NCI-H187 (cell line): ENCODE measurements at places on chromosomes 5 and 9.

DNA sequence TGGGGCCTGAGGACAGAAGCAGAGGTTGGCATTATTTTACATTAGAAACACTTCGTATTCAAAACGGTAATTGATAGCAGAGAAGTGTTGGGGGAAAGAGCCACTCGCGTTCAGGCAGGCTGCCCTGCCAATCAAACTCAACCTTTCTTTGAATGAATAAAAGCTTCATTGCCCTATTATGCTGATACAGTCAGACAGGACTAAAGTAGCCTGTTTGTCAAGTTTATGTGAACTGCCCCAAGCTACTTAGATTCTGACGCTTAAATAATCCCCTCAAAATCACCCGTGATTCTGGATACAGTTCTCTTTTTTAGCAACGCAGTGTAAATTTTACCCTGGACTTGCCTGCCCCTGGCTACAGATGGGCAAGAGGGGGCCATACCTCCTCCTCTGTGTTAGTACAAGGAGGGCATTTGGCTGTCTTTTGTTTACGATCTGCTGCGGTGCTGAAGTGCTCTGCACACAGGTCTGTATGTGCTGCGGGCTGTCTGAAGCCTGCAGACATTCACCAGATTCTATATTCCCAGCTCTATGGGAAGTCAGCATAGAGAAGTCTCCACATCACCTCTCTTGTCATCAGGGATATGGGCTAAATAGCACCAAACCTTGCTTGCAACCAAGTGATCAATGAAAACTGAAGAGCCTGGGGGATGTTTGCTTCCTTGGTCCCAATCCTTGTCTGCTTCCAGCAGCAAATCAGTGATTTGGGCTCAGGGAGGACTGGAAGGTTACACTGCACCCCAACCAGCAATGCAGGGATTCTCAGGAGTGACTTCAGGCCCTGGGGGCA, 218.4 kb downstream of the EBF1 start:
- peak; percentile 38 for DNase-seq

DNA sequence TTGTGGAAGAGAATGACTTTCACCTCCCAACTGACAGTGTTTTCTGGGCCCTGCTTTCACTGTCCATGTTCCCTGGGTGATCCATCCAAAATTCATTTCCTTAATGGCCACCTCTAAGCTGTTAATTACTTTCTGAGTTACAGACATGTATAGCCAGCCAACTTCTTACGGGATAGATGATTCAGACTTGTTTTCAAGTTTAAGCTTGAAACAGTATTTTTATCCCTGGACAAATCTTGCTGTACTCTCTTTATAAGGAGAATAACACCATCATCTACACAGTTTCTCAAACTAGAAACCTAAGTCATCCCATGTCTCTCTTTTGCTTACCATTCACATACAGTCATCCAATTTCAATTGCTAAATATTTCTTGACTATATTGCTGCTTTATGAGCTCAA, 6.9 kb downstream of the FAM174A start:
- DNase-seq: no peak

DNA sequence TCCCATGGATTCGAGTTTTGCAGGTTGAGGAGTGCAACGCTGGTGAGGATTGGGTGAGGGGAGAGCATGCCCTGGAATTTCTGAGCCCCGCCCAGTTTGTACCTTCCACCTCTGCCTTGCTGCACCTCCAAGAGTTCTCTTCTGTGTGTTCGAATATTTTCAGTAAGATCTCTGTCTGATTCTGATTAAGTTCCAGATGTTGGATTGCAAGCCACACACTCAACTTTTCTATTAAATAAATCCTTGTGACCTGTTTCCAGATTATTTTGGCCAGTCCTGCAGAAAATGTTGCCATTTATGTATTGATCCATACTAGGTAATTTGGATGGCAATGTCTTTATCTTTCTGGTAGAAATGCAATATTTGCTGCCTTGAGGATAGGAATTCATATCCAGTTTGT, 54.1 kb downstream of the IL31RA start:
- DNase-seq: no peak

DNA sequence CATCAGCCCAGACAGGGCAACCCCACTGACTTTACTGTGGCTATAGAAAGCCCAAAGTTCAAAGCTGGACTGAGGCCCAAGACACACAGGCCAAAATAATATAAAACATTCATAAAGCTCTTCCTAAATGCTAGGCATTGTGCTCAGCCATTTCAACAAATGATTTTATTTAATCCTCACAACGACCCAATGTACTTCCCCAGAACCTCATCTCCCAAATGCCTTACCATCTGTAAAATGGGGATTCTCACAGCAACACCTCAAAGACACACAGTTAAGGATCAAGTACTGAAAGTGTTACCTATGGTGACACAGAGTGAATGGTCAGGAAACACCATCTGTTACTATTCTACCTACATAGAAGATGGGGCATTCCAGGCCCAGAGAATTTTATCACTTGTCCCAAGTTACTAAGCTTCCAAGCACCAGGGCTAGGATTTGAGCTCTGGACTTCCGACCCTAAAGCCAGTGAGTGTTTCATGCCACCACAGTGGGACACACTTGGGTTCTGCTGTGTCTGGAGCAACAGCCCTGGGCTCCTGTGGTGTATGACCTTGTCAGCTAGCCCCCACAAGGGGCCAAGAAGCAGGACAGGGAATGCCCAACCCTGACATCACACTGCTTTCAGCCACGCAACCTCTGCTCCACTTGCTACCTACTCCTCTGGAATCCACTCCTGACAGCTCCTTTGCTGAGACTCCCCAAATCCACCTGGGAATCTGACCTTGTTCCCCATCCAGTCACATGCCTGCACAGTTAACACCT, 15.1 kb downstream of the SHB start:
- DNase-seq: no peak

- DNase-seq: no peak
Measured at GRCh38 chr9:133788819-133789717, 50.9 kb upstream of the SARDH start.

DNA sequence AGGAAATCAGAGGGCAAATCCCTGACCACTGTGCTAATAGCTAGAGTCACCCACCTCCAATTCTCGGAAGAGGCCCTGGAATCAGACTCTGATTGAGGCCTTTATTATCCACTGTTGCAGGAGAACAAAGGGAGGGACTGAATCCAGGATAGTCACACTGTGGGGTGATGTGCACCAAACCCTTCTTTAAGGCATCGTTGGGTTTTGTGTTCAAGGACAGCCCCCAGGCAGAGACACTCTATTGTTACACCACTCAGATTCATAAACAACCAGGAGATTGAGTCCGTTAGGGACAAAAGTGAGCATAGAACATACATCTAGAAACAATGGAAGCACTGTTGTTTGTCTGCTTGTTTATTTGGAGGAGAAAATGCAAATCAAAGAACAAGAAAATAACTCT, 124.6 kb upstream of the TBCA start:
- DNase-seq: no peak

- DNase-seq: no peak
Measured at GRCh38 chr5:111960476-111961215, 203.7 kb upstream of the NREP start.

- no peak for DNase-seq
Measured at GRCh38 chr9:79667817-79668436, 96.2 kb downstream of the TLE4 start.

DNA sequence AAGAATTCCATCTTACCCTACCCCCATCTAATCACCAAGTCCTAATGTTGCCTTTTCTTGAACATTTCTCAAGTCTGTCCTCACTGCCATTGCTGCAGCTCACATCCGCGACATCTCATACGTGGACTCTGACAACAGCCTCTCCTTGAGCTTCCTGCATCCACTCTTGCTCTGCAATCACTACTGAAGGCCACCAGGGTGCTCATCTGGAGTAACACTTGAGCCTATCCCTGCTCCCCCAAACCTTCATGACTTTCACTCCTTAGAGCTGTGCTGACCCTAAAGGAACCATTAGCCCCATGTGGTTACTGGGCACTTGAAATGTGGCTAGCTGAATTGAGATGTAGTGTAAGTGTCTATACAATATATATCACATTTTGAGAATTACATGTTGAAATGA, 46.4 kb upstream of the CTXN3 start:
- DNase-seq: no peak

GRCh38 chr5:32168460-32169033, 5.6 kb downstream of the GOLPH3 start:
- no peak for DNase-seq

GRCh38 chr5:181191526-181192336, 13.3 kb downstream of the TRIM7 start:
- DNase-seq: no peak

DNA sequence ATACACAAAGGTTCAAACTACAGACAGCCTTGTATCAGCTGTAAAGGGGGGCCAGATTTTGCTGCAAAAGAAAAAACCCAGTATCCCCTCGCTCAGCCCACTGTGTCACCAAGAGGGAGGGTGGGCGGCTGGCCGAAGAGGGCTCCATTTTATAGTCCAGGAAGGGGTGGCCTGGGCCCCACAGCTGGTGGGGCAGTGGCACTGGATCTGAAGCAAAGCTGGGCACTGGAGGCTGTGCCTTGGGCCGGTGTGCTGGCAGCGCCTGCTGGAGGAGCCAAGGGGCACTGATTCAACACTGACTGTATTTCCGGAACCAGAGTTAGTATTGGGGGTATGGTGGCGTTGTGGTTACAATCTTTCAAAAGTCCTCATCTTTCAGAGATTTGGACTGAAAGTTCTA, 9.1 kb downstream of the BRD3 start:
- DNase-seq: no peak

- no peak for DNase-seq
Measured at GRCh38 chr9:109143881-109144562, 23.0 kb downstream of the FRRS1L start.

- no peak for DNase-seq
Measured at GRCh38 chr5:11619339-11620024, 284.8 kb downstream of the CTNND2 start.

- DNase-seq: no peak
Measured at GRCh38 chr5:95583992-95584391, 29.1 kb downstream of the ARSK start.

- DNase-seq: no peak
Measured at GRCh38 chr5:35598707-35599370, 18.8 kb upstream of the SPEF2 start.

DNA sequence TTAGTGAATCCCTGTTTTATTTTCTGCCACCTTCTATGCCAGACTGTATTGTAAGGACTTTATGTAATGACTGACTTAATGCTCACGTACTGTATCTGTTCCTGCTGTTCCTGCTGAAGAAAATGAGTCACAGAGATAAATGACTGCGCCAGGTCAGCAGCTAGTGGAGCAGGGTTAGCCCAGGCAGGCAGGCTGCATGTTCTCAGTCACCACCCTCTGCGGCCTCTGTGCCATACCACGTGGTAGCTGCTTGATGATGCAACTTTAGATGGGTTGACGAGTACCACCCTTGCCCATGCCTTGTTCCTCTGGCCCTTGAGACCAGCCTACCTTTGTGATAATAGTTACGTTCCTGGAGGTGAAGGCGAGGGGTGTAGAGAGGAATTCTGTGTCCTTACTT, 161.9 kb downstream of the TRIO start:
- no peak for DNase-seq

DNA sequence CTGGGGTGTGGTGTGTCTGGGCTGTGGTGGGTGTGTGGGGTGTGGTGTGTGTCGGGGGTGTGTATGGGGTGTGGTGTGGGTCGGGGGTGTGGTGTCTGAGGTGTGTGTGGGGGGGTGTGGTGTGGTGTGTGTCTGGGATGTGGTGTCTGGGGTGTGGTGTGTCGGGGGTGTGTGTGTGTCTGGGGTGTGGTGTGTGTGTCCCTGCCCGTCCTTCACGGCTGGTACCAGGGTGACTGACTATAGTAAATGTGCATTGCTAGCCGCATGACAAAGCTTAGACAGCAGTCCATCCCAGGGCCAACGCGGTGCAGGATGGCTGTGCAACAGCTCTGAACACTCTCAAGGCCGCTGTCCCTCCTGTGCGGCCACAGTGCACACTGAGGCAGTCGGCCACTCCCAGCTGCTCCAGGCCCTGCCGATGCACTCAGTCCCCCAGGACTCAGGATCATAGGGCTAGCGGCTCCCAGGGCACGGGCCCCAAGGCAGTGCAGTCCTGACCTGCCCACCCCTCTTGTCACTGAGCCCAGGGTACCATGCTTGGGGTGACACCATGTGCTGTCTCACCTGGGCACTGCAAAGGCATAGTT, 54.0 kb downstream of the SECISBP2 start:
- no peak for DNase-seq

DNA sequence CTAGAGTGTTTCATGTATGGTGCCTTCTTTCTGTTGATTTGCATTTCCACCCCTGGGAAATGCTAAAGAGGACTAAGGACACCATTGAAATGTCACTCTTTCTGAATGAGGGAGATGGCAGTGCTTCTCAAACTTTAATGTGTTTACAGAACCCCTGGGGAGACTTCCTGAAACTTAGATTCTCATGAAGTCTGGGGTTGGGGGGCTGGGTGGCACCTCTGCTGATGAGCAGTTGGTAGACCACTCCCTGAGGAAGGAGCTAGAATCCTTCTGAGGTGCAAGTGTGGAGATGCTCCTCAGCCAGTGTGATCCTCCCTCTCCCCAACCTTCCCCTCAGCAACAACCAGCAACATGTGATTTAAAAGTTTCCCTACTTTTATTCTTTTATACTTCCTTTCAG, 546.8 kb downstream of the LRRC70 start:
- no peak for DNase-seq

GRCh38 chr5:55711507-55712022, 559 bp downstream of the SLC38A9 start:
- no peak for DNase-seq

DNA sequence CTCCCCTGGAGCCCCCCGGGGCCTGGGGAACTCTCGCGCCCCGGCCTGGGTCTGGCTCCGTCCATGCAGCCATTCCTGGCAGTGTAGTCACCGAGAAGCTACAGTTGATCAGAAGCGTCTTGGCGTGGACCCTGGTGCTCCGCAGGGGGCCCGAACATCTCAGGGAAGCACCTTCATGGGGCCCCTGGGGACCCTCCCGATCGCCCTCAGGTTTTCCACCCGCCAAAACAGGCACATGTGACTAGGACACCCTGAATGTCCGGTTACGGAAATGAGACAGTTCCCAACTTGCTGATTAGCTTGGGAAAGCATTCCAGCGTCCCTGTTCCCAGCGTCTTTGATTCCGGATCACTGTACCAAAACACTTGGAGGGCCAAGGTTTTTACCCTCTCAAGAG, 472 bp downstream of the FBXO4 start:
- no peak for DNase-seq

GRCh38 chr5:124570285-124571035, 176.0 kb downstream of the ZNF608 start:
- DNase-seq: peak; percentile 41

DNA sequence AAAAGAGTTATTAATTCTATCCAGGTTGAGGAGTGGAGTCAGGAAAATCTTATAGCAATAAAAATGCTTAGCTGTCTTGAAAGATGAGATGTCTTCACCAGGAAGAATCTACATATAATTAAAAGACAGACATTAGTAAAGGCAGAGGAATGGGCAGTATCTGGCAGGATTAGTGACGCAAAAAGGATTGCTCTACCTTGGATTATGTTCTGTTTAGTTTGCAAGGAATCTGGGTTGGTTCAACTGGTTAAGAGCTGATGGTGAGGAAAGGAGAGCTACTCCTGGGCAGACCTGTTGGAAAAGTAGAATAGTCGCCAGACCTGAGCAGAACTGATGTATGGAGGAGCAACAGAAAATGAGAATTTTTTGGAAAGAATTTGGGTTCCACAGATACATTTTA, 318.5 kb downstream of the ADGRV1 start:
- DNase-seq: no peak

GRCh38 chr5:1121044-1121443, 9.2 kb upstream of the SLC12A7 start:
- DNase-seq: no peak

GRCh38 chr9:135946392-135946994, 14.7 kb downstream of the UBAC1 start:
- no peak for DNase-seq
